ENCODE measurements at places on chromosomes 3 and 15.

DNA sequence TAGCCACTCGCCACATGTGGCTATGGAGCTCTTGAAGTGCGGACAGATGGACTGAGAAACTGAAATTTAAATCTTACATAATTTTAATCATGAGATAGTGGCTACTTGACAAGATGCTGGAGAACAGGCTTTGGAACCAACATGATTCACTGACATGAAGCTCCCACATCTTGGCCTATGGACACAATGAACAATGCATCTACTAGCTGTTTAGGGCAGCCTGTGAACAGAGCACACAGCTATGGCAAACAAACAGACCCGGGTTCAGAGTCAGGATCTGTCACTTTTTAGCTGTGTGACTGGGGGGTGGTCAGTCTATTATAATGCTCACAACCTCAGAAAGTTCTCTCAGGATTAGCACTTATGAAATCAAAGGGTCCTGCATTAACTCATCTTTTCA, 616.6 kb downstream of the MAGI1 start:
- no peak for DNase-seq

DNA sequence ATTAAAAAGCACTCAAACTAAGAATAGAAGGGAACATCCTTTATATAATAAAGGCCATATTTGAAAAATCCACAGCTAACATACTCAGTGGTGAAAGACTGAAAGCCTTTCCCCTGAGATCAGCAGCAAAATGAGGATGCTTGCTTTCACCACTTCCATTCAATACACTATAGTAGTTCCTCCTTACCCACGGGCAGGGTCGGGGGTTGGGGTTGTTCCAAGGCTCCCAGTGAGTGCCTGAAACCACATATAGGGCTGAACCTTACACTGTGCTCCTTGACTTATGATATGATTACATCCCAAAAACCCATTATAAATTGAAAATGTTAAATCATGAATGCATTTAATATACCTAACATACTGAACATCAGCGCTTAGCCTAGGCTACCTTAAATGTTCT, 37.7 kb downstream of the ALDH1L1 start:
- DNase-seq, result no peak

DNA sequence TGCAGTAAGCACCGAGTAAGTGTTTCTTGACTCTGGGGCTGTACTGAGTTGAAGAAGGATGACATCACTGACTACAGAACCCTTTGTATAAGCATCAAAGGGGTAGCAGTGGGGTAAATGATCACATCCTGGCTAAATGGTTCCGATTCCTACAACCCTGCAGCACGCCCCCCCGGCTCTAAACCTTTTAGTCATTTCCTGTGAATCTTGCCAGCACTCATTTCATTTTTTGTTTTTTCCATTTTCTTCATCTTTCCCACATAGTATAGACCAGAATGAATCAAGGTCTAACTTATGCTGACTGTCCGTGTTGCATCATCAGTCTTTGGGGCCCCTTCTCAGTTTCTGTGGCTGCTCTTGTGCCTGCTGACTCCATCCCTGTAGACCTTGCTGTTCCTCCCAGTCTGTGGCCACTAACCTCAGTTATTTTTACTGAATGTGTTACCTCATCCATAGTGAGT, 383.1 kb upstream of the TPRG1 start:
- no peak for DNase-seq

GRCh38 chr15:55834331-55834730, 91.4 kb upstream of the PRTG start:
- no peak for DNase-seq

DNA sequence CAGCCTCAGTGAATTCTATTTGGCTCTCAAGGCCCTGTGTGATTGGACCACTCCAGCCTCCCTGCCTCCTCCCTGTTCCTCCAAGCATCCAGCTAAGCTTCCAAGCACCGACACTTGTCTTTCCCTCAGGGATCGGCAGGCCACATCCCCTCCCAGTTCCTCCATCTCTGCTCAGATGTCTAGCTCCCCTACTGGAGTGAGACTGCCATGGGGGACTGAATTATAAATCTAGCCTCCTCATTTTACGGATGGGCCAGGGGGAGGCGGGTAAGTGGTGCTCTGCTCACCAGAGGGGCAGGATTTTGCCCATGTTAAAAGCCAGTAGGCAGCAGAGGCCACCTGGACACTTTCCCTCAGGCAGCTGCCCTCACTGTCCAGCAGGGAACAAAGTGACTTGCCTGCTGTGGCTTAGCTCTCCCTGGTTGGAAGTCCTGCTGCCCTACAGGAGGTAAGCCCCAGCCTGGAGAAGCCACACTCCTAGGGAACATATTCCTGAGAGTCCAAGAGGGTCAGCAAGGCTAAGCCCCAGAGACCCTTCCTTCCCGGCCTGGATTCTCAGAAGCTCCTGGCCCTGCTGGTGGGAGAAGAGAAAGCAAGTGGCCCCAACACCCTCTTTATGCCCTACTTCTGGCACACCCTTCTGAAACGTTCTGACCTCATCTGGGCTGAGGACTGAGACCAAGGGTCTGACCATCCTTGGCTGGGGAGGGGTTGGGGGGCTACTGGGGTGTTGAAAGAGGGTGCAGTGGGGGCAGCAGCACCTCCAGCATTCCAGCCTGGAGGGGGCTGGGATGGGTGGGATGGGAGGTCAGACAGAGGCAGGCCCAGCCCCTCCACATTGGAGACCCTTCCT, 9.1 kb upstream of the HHATL start:
- DNase-seq, result no peak

- DNase-seq, result no peak
Measured at GRCh38 chr3:187051724-187052366, 87.5 kb downstream of the RPL39L start.

DNA sequence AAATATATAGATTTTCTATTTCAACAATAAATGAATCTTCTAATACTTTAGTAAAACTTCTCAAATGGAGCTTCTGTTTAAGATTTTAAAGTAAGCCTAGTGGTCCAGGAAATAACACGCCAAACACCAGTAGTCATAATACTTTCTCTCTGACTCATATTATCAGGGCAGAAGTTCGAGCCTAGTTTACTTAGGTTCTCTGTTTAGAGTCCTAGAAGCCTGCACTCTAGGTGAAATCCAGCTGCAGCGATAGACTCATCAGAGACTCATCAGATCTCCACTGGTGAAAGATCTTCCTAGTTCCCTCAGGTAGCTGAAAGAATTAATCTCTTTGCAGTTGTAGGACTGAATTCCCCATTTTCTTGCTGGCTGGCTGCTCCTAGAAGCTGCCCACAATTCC, 552.5 kb upstream of the ROBO2 start:
- DNase-seq, result no peak

- DNase-seq, result no peak
Measured at GRCh38 chr3:37075955-37076354, 82.6 kb downstream of the MLH1 start.

DNA sequence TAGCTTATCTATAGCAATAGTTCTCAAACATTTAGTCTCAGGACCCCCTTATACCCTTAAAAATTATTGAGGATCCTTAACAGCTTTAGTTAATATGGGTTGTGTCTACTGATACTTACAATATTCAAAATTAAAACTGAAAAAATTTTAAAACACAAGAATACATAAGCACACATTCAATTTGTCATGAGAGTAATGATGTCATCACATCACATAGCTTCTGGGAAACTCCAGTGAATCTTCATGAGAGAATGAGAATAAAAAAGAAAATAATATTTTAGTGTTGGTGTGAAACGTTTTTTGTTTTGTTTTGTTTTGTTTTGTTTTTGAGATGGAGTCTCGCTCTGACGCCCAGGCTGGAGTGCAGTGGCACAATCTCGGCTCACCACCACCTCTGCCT, 25.2 kb upstream of the ACP3 start:
- no peak for DNase-seq

DNA sequence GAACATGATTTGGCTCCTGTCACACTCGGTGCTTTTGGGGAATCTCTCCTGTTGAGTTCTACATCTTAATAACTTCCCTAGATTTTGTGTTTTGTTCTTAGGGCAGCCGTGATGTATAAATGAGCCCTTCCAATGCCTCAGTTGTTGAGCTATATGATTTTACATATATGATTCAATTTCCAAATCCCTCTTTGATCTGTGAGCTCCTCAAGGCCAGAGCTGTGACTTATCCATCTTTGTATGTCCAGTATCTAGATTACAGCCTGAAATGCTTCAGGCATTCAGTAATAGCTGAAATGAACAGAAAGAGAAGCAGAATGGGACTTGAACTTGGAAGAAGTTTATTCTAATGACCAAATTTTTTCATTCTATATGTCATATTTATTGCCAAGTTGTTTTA, 26.6 kb downstream of the CGGBP1 start:
- no peak for DNase-seq

Data from cortex of kidney (tissue), 1 donor.